ENCODE measurements at places on chromosomes 5 and 9.

- no peak for DNase-seq
These were observed 94.7 kb downstream of the DIRAS2 start for GRCh38 chr9:90547896-90548295.

GRCh38 chr5:111673891-111674626, 82.9 kb downstream of the NREP start:
- no peak for DNase-seq

- DNase-seq: no peak
These were observed 13.3 kb downstream of the SPATA9 start for GRCh38 chr5:95669540-95669939.

- DNase-seq: no peak
These were observed 29.9 kb downstream of the CLINT1 start for GRCh38 chr5:157828944-157829639.
